ENCODE measurements at places on chromosomes 6 and 20.
A peak's percentile ranks its signal among the peaks of the same experiment; 100 is the strongest.

GRCh38 chr20:37345339-37346235 is at the start of gene SRC:
Gene SRC, plus strand, starts transcription at chr20:37346140. Its CDS starts 38,014 bp downstream, at chr20:37384154.
- no peak for DNase-seq

GRCh38 chr6:422433-423054 is 31.0 kb downstream of the IRF4 start:
- DNase-seq: no peak

DNA sequence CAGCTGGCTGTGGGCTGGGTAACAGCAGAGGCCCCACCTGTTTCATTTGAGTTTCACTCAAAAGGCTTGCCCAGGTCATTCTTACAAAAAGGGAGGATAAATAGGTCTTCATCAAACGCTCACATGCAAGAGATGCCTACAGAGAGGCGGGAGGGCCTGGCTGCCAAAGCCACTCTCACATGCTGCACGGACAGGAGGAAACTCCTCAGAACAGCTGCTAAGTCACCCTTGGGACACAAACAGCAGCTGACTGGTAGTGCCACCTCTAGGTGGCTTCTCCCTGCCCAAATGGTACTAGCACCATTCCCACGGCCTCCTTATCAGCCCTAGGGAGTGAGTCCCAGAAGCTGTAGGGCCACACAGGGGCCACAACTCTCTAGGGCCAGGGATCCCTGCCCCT is 23.8 kb downstream of the SLC22A23 start:
- DNase-seq: no peak

GRCh38 chr20:2698912-2699311 is 6.3 kb downstream of the EBF4 start:
- no peak for DNase-seq

- no peak for DNase-seq
These were observed 393.1 kb downstream of the ZFAND3 start for GRCh38 chr6:38212579-38212978.

- no peak for DNase-seq
These were observed 60.9 kb downstream of the PLCB4 start for GRCh38 chr20:9129756-9130155.

DNA sequence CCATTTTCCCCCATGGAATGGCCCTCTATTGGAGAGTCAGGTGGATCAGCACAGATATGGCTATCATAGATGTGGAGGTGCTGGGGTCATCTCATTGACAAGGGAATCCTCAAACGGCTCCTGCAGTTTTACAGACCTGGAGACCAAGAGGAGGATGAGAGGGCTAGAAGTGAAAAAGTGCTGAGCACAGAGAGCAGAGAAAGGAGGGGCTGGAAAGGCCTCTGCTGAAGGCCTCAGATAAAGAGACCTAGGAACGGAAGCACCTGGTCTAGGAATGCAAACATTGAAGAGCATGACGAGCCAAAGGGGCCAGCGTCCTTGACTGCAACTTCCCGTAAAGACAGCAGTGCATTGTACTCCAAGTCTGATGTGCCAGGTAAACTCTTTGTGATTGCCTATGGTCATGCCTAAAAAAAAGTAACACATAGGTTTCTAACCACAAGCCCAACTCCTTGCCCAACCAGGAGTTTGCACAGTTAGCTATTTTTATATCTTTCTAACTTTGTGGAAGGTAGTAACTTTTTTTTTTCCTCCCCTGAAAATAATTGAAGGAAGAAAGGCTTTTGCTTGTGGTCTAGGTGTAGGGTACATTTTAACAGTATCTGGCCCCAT is 15.2 kb downstream of the RSPH4A start:
- DNase-seq: no peak

GRCh38 chr6:842141-842540 is 149.2 kb upstream of the EXOC2 start:
- DNase-seq: no peak

DNA sequence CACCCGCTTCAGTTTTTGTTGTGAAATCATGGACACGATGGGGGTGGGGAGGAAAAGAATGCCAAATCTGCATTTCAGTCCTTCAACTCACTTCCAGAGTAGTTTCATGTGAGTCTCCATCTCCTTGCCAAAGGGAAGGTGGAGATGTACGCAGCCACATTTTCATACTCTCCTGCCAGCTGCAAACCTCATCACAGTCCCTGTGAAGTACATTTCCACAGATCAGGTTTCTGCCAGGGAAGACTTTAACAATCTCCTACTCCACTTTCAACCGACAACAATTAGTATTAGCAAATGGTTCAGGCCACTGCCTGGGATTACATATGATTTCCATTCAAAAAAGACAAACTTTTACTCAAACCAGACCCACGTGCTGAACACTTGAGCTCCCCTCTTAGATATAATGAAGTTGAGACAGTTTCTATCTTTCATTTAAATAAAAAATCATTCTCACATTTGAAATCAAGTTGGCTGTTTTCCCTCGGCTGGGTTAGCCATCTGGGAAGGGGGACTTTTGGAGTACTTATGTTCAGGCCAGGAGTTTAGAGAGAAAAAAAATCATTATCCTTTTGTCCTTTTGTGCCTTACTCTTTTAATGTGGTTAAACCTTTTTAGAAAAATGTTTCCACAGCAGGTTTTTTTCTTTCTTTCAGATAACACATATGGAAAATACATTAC is 51.0 kb upstream of the CEP162 start:
- DNase-seq: no peak

- DNase-seq: no peak
These were observed 91.2 kb upstream of the TMEM181 start for GRCh38 chr6:158468666-158469065.

DNA sequence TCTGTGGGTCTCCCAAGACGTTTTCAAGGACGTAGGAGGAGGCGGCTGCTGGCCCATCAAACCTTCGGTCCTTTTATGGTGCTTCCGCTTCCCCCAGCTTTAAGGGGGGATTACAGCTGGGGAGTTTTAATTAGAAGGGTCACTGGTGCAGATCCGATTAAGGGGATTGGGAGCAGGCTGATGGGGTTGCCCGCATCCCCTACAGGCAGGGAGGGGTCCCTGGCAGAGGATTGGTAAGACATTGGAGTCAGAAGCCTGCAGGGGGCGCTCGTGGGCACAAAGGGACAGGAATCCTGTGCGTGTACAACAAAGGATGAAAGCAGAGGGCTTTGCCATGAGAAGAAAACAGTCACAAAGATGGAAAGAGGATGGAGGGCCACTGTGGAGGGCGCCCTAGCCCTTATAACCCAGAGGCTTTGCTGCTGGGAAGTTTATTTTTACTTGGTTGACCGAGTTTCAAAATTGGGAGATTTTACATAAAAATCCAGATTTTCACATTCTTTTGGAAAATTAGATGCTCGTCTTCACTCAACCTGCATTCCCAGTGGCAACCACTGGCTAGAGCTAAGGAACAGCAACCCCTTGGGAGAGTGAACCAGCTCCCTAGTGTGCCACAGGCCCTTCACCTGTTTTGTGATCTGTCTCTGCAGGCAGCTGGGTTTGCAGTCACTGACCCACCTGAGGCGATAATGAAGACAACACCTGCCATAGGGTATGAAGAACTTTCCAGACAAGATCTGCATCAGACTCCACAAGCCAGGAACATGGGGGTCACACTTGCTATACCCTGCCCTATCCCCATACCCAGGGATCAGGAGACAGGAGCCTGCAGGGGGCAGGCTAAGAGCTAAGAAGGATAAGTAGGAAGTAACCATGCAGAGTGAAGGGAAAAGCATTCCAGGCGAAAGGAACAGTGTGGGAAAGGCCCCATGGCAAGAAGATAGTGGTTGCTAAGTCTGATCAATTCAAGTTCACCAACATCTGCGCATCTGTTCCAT is 97.7 kb downstream of the KCNB1 start:
- DNase-seq: no peak

DNA sequence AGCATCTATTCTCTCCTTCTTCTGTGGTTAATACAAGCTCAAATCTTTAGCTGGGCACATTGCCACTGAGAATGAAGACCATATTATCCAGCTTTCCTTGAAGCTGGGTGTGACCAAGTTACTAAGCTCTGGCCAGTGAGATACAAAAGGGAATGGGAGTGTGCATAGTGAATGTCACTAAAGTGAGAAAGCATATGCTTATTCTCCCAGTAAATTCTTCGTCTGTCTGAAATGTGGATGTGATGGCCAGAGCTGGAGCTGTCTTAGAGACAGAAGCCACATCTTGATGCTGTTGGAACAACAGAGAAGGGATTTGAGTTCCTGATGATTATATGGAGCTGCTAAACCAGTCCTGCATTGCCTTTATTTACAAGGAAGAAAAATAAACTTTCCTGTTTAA is 60.1 kb downstream of the SESN1 start:
- no peak for DNase-seq

DNA sequence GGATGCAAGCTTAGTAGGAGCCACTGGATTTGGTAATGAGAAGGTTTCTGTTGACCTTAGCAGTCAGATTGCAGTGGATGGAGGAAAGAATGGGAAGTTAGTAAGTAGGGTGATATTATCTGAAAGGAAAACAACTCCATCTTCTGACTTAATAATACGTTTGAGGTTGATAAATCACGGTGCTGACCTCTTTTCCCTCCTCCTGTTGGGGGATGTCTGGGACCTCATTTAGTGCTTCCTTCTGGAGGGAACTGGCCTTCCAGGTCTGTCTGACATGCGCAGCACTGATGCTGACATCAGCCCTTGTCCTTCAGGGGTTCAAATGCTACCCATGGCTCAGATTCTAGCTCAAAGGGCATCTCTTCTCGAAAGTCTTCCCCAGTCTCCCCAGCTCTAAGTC is 48.2 kb upstream of the AKAP12 start:
- no peak for DNase-seq

- DNase-seq: no peak
These were observed 85.9 kb upstream of the PRSS16 start for GRCh38 chr6:27161603-27161945.

GRCh38 chr6:35057449-35058357 is 83.4 kb downstream of the TCP11 start:
- DNase-seq: no peak

GRCh38 chr20:48921883-48922820 is 641 bp downstream of the ARFGEF2 start:
- DNase-seq: no peak

DNA sequence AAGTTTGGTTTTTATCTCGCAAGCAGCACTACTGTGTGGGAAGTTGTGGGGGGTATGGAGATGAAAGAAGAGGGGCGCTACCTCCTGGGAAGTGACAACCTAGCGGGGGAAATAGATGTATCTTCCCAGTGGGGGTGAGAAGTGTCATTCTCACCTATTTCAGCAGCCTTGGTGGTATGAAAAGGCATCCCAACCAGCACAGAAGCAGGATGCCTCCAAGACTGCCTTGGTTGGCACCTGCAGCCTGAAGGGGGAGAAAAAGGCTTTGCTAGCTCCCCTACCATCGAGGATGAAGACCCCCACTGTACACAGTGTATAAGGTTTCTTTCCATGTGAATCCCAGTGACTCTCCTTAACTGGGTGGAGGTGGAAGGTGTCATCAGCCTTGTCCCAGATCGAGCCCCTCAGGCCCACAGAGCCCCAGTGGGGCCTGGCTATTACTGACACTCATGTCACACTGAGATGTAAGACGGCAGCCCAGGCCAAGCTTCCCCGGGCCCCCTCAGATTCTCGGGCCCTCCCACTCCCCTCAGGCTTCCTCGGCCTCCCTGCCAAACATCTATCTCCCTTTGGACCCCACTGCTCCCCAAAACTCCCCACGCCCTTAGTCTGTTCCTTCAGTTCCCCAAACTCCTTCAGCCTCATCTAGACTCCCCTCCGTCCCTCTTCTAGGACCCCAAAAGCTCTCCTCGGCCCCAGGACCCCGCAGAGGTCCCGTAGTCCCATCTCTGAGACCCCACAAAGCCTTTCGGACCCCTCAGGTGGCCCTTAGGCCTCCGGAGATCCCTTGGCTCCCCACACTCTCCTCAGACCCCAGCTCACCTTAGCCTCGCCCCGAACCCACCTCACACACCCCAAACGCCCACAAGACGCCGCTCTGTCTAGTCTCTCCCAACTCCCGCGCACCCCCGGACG is 688 bp downstream of the COMMD7 start:
- DNase-seq: no peak

- no peak for DNase-seq
These were observed 25.5 kb downstream of the ENTPD6 start for GRCh38 chr20:25220810-25221591.

DNA sequence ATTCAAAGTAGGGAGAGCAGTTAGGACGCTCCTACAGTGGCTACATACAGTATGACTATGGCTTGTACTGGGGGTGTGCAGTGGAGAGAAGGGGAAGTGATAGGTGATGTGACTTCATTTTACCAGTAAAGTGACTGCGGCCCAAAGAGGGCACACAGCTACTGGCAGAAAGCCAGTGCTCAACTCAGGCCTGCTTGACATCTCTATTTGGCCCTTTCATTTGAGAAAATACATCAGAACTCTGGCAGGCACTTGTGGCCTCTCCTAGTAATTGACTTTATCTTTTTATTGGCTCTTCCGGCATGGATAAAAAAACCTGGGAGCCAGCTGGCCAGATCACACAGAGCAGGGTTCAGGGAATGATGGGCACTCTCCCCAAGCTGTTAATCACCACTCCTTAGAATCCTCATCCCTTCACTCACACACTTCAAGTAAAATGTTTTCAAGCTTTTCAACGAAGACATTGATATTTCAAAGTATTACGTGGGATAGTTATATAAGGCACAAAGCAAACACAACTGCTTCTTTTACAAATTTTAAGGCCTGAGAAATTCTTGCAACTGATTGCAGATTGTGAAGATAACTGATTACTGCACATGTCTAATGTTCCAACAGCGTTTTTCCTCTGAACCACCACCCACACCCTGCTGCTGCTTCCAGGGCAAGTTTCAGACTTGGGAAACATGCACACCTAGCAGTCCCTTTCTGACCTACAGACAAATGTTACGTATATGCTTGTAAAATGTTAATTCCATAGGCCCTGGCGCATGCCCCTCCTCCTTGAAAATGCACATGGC is 73.5 kb downstream of the TNFRSF21 start:
- no peak for DNase-seq

DNA sequence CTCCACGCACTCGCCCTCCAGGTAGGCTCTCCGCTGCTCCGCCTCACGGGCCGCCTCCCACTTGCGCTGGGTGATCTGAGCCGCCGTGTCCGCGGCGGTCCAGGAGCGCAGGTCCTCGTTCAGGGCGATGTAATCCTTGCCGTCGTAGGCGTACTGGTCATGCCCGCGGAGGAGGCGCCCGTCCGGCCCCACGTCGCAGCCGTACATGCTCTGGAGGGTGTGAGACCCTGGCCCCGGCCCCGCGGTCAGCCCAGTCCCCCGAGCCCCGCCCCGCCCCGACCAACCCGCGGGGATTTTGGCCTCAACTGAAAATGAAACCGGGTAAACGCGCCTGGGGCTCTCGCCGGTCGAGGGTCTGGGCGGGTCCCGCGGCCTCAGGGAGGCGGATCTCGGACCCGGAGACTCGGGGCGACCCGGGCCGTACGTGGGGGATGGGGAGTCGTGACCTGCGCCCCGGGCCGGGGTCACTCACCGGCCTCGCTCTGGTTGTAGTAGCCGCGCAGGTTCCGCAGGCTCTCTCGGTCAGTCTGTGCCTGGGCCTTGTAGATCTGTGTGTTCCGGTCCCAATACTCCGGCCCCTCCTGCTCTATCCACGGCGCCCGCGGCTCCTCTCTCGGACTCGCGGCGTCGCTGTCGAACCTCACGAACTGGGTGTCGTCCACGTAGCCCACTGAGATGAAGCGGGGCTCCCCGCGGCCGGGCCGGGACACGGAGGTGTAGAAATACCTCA is 598 bp downstream of the HLA-B start:
- no peak for DNase-seq

- peak; percentile 65 for DNase-seq
These were observed 940 bp upstream of the ADRM1 start for GRCh38 chr20:62301773-62302340.
